ENCODE measurements at places on chromosomes 7 and 10. TPM values are rescaled to one million over a fixed set of nuclear protein-coding genes. Genes with fewer than 3 reads are reported as not detected.

The MRLN gene
- 0.35 TPM for total RNA-seq

The PTF1A gene
- total RNA-seq: not detected

The FOXI2 gene
- total RNA-seq: not detected

The CADPS2 gene
- not detected for total RNA-seq

The LRRC61 gene
- 6.9 TPM for total RNA-seq

DNA sequence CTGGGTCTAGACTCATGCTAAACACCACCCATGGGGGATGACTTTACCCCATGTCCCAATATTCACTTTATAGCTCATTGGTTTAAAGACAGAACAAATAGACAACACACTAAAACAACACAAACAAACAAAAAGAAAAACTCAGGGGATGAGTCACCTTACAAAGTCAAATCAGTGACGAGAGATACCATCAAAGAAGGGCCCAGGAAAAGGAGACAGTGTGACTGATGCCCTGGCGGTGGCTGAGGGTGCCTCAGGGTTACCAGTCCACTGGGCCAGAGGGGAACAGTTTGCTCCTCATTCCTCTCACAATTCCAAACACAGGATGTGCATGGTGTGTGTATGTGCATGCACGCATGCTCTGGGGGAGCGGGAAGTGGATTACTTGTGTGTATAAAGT lies 171.3 kb upstream of the PRKCQ start:
- DNase-seq: no peak

DNA sequence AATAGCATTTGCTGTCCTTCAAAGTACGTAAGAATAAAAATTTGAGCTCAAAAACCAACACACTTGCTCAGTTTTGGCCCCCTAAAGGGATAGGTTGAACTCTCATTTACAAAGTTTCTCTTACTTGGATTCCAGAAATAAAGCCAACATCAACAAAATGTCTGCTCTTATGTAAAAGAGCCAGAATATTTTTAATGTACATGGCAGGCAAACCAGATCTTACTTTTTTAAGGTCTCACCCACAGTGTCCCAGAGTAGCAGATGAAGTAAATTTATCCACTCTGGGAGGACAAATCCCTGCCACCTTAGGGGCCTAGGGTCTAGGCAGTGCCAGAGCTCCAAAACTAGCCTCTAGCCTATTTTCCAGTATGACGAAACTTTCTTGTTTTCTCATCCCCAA lies 159.6 kb downstream of the SKAP2 start:
- no peak for DNase-seq

- DNase-seq: no peak
Observed at GRCh38 chr7:99707096-99707495, 27.3 kb upstream of the CYP3A5 start.

DNA sequence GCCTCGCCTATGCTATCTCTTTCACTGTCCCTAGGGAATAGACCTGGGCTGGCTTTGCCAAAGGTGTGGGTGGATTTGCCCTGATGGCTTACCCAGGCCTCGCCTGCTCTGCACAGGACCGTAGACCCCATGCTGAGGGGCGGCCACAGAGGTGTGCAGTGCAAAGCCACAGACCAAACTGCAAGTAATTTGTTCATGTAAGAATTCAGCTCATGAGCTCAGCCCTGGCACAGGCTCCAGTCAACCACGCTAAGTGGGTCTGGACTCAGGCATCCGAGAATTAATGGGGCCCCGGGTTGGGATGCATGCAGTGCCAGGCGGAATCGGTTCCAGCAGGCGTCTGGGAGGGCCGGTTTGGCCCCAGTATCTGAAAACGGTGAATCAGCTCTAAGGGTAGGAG lies 445.2 kb downstream of the DNAJB6 start:
- DNase-seq: no peak

DNA sequence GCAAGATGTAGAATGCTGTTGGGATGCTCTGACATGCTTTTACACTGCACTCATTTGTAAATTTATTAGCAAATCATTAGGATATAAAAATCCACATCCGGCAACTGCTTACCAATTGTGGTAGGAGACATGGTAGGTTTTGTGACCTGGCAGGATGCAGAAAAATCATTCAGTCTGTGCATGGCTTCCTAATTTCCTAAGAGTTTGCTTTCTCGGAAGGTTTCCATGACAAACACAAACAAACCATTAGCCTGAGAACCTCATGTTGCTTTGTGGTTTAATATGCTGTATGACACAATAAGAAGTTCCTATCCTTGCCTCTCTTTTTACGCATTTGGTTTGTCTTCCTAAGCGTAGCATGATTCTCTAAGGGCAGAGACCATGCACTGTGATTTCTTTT lies 14.7 kb upstream of the LMBR1 start:
- DNase-seq: no peak

GRCh38 chr7:157690833-157691585 lies 354.2 kb downstream of the DNAJB6 start:
- DNase-seq: no peak

- DNase-seq: no peak
Observed at GRCh38 chr7:101128040-101128834, 1.3 kb downstream of the SERPINE1 start.

GRCh38 chr7:102456327-102456726 lies 8.3 kb downstream of the ALKBH4 start:
- no peak for DNase-seq

DNA sequence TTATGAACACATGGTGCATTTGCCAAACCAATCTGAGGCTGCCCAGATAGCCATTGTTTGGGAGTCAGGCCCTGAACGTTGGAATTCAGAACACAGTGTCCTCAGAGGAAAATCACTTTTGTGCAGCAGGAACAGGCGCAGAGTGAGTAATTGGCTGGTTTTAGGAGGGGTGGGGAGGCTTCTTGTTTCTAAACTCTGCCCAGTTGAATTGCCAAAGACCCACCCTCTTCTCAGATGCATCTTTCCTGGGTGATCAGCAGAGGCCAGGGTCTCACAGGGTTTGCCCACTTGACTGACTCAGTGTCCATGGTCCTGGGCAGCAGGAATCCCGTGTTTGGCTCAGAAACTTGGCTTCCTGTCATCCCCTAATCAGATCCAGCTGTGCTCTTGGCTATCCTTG lies 24.3 kb downstream of the PRLHR start:
- DNase-seq: no peak

DNA sequence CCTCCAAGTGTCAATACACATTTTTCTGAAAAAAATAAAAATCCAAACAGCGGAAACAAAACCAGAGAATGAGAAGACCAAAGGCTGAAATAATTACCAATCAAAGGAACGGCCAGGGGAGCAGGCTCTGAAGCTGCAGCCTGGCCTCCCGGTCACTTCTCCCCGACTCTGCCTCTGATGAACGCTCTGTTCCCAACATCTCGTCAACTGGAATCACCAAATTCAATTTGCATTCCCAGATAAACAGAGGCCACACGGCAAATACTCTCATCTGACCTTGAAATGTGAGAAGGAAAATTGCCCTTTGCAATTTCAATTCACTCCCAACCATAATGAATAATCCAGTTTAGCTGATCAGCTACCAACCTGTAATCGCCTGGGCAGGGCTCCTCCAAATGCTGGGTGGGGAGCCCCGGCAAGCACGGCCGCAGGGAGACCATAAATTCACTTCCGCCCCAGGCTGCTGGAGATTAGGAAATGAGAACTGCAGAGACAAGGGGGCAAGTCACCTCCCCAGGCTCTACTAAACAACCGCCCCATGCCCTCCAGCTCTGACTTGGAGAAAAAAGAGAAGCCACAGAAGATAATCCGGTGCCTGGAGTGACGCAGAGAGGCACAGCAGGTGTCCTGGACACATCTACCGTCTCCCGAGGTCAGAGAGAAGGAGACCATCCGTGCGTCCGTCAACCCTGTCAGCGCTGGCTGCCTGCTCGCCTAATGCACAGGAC lies 153.2 kb downstream of the MAD1L1 start:
- DNase-seq: no peak

- no peak for DNase-seq
Observed at GRCh38 chr10:129102906-129103693, 363.9 kb upstream of the MGMT start.

GRCh38 chr10:3681642-3682554 lies 103.1 kb downstream of the KLF6 start:
- DNase-seq: no peak

DNA sequence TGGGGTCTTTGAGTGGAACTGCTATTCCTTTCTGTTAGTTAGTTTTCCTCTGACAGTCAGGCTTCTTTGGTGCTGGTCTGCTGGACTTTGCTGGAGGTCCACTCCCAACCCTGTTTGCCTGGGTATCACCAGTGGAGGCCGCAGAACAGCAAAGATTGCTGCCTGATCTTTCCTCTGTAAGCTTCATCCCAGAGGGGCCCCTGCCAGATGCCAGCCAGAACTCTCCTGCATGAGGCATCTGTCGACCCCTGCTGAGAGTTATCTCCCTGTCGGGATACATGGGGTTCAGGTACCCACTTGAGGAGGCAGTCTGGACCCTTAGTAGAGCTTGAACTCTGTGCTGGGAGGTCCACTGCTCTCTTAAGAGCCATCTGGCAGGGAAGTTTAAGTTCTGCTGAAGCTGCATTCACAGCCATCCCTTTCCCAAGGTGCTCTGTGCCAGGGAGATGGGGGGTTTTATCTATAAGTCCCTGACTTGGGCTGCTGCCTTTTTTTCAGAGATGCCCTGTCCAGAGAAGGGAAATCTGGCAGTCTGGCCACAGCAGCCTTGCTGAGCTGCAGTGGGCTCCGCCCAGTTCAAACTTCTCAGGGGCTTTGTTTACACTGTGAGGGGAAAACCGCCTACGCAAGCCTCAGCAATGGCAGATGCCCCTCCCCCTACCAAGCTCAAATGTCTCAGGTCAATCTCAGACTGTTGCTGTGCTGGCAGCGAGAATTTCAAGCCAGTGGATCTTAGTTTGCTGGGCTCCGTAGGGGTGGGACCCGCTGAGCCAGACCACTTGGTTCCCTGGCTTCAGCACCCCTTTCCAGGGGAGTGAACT lies 89.7 kb upstream of the CDK6 start:
- no peak for DNase-seq

DNA sequence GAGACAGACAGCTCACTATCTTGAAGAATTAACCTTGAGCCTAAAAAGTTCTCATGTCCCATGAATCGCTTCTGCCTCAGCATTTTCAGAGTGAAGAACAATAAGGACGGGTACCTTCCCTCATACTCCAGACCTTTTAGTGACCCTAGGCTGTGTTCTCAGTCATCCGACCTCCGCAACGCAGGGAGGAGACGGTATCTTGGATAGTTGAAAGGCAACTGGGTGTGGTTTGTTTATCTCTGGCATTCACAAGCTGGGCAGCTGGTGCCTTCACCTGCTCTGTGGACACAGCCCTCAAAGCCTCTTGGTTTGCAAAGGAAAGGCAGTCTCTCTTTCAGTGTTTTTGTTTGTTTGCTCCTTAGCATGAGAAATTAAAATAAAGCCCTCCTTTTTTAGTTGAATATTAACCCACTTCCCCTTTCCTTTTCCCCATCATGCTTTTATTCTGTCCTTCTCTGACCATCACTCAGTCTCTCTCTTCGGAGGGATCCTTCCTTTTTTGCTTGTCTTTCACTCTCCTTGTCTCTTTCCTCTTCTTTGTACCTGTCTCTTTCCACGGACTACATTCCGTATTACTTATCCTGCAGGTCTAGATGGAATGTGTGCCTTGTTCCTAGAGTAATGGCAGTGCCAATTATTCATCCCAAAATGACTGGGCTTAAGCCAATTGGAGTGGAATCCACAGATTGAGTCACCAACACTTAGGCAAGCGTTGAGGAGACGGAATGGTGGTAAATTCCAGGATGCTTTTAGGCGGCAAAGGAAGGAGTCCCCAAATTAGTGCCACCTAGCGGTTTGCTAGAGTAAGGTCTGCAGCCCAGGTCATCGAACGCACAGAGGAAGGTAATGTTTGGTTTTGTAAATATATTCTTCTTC lies 45.8 kb downstream of the PRR15 start:
- DNase-seq: no peak

- DNase-seq: no peak
Observed at GRCh38 chr7:35248576-35249536, 5.0 kb downstream of the TBX20 start.

DNA sequence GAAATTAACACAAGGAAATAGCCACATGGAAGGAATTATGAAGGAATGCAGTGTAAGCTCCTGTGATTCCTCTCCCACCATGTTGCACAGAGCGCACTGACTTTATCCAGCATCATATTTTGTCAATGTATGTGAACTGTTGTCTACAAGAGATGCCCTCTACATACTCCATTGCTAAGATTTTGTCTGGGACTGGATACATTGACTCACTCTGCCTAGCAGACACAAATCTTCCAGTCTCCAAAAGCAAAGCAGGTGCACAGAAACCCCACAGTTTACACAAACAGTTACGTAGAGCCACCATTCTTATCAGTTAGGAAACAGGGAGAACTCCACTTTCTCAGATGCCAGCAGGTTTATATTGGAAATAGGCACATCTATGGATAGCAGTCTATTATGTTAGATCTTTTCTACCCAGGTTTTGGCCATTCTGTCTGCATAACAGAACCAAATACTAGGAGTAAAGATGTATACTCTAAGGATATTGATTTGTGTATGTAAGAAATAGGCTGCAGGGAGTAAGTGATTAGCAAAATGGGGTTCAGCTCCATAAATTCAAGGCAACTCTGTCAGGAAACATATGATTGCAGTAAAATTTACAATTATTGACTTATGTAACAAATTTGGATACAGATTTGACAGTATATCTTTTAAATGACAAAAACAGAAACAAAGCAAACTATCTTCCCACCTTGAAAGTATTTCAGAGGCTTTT lies 1.5 kb downstream of the AKR1C2 start:
- no peak for DNase-seq

DNA sequence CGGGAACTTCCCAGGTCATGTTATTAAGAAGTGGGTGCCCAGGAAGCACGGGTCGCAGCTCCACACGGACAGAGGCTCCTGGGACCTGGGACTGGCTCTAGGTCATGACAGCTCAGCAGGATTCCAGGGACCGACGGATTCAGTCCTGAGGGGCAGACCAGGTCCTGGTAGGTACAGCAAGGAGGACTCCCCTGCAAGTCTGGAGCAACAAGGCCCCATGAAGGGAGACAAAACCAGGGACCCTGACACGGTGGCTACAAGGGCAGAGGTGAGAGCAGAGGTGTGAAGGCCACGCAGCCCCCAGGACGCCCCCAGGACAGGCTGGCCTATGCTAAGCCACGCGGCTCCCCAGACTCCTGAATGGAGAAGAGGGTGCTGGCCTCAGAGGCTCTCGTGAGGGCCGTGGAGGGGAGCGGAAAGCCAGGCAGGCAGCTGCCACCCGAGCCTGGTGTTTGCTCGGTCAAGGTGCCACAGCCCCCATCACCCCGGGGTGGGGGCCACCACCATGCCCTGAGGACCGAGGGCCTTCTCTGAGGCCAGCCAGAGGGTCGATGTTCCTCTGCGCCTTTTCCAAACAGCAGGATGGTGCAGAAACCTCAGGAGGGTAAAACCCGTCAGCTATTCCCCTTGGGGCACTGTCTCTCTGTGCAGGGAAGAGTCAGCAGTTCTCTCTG lies 348.9 kb downstream of the PTPRN2 start:
- no peak for DNase-seq

GRCh38 chr10:59175538-59176240 lies 754 bp upstream of the PHYHIPL start:
- no peak for DNase-seq

- no peak for DNase-seq
Observed at GRCh38 chr10:113341138-113341537, 211.7 kb upstream of the HABP2 start.

DNA sequence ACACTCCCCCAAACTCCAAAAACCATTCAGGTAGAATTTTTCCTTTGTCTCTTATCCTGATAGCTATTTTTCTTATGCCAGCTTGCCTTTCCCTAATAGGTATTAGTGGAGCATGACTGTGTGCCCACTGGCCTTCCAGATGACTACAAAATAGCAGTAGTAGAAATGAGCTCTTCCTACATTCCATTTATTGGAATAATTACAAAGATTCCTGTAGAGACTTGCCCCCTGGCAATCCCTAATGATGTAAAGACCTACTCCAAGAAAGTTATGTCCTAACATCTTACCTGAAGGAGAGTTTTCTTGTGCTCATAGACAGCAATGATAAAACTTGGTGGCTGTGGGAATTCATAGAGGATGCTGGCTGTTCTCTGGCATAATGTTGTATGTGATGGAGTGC lies 501.8 kb downstream of the GATA3 start:
- DNase-seq: no peak

Measured in T-helper 17 cell (primary cell).